Stimulated activated CD8-positive, alpha-beta memory T cell treated with anti-CD3 and anti-CD28 coated beads, Interleukin-7, amount 100 ng/mL, for 4 hours (primary cell): ENCODE measurements at places on chromosomes 5 and 9.

DNA sequence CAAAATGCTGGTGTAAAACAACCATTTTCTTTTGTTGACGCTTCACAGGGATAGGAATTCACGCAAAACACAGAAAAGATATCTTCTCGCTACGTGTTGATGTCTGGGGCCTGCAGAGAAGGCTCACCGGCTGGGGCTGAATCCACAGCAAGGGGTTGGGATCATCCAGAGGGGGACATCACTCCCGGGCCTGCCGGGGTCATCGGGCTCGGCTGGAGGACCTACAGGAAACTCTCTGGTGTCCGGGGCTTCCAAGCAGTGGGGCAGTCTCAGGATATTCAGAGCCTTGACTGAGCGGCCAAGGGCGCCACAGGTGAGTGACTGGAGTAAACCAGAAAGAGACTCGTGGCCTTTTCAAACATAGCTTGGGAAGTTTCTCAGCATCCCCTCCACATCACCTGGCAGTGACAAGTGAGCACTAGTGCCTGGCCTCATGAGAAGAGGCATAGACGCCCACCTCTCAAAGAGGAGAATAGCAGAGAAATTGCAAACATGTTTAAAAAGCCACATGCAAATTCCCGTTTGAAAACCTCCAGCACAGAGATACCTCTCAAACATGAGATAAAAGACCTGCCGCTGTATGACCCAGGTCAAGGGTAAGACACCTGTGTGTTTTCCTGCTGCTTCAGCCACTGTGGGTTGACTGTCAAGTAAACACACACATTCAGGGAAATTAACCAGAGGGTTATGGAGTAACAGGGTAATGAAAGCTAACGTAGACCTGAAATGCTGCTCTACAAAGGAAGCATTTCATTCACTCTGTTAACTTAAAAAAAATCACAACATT, 50.8 kb upstream of the SIMC1 start:
- DNase-seq = no peak

DNA sequence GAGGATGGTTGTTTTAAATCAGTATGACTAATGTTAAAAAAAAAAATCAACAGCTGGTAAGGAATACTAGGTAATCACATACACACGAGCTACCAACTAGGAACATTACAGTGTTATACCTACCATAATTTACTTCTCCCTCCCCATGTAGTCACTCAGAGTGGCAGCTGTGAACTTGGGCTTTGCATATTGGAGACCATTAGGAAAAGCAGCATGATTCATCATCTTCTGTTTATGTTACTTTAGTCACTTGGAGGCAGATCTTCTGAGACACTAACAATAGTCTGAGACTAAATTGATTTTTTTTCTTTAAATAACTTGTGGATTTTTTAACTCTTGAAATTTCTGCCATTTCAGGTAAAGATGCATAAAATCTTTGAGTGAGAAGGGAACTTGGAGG, 141.5 kb upstream of the NR4A3 start:
- no peak for DNase-seq

DNA sequence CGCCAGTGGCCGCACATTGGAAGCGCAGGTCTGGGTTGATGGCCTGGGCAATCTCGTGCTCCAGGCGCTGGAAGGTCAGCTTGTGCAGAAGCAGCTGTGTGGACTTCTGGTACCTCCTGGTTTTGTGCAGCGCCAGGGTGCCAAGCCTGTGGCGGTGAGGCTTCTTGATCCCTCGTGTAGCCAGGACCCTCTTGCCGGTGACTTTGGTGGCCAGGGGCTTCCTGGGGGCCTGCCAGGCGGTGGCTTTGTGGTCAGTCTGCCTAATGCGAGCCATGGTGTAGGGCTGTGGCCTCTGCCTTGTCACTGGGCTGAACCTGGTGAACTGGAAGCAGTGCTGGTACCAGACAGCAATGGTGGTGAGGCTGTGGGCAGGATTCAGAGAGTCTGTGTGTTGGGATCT, 6.2 kb upstream of the TAF11L13 start:
- no peak for DNase-seq

GRCh38 chr9:127905788-127906191, 6.4 kb upstream of the ST6GALNAC6 start:
- peak; percentile 56 for DNase-seq

GRCh38 chr9:30774326-30774725, 1610.1 kb upstream of the ACO1 start:
- no peak for DNase-seq

DNA sequence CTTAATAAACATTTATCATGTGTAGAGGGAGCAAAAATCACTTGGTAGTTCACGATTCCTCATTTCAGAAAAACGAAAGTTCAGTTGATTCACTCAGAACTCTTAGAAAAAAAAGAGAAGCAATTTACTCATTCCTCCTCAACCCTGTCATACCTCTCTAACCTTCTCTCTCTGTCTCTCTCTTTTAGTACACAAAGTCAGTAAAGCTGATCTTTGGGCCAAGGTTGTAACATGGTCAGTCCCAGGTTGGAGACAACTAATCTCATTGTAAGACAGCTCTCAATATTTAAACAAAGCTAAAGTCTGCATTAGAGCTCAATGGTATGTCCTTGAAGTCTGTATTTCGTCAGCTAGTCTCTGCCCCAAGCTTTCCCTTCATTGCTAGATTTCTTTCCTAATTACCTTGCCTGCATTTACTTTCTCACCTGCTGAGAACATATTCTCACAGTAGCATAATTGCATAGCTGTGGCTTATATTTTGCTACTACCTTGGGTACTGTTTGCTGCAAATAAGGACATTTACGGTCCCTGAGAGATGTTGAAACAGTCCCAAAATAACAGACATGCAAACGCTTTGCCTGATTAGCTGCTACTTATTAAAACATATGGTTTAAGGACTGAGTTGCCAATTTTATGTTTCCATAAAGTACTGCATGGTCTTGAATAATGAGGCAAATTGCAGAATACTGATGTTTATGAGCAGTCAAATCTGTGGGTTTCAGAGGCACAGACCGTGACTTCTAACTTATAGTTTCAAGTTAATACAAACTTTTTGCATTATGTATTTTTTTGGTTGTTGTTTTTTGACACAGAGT, 138.3 kb downstream of the GPBP1 start:
- DNase-seq = no peak

DNA sequence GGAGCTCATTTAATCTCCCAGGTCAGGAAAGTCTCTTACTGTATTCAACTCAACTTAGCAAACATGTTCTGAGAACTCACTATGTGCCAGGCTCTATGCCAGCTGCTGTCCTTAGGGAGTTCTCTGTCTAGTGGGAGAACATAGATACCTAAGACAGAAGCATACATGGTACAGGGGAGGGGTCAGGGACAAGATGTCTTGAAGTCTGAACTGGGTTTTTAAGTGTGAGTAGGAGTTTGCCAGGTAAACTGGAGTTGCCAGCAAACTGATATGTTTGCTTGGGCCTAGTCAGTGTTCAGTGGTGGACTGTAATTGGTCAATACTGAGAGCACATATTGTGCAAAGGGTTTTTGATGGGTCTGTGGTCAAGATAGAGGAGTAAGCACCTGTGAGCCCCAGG, 18.3 kb upstream of the GLE1 start:
- no peak for DNase-seq

DNA sequence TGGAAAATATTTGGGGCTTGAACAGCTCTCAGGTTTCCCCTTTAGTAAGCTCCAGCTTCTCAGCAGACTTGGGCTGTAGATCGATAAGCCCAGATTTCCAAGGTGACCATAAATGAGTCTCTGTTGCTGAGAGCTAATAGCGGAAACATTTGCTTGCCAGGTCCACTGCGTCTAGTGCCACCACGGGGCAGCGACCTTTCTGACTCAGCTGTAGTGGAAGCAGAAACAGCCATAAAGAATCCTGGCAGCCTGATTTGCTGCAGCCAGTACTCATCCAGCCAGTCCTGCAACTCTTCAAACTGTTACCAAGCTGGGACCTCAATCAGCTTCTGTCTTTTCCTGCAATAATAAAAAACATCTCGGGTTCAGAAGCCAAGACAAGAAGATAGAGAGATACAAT, 241.7 kb downstream of the DOCK8 start:
- DNase-seq = no peak

DNA sequence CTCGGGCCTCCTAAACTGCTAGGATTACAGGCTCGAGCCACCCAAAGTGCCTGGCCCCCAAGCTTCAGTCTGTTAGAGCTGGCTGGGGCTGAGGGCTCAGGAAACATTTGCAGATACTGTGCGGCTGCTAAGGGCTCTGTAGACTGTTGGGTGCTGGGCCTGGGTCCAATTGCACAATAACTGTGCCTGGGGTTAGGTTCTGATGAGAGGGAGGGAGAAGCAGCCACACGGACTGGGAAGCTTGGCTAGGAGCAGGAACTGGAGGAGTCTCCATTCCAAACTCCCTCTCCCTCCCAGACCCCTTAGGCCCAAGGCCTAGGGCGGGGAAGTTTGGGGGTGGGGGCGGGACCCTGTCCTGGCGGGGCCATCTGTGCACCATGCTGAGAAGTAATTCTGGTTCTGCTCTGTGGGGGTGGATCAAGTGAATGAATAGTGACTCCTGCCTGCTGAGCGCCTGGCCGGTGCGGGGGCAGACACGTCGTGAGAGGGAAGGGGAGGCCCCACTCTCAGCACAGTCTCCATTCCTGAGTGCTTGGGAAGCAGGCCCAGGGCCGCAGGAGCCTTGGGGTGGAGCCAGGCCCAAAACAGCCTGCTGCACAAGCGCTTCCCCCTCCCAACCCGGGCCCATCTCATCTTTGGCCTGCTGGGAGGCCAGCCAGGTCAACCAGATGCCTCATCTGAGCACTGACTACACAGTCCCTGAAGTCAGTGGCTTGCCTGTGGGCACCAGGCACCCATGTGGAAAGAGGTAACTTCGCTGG, 1.5 kb downstream of the ASS1 start:
- DNase-seq = no peak

- peak; percentile 83 for DNase-seq
Measured at GRCh38 chr9:34522971-34523797, at the start of gene ENHO. Gene ENHO, minus strand, starts transcription at chr9:34522990. Its CDS starts 1,295 bp downstream, at chr9:34521695.

DNA sequence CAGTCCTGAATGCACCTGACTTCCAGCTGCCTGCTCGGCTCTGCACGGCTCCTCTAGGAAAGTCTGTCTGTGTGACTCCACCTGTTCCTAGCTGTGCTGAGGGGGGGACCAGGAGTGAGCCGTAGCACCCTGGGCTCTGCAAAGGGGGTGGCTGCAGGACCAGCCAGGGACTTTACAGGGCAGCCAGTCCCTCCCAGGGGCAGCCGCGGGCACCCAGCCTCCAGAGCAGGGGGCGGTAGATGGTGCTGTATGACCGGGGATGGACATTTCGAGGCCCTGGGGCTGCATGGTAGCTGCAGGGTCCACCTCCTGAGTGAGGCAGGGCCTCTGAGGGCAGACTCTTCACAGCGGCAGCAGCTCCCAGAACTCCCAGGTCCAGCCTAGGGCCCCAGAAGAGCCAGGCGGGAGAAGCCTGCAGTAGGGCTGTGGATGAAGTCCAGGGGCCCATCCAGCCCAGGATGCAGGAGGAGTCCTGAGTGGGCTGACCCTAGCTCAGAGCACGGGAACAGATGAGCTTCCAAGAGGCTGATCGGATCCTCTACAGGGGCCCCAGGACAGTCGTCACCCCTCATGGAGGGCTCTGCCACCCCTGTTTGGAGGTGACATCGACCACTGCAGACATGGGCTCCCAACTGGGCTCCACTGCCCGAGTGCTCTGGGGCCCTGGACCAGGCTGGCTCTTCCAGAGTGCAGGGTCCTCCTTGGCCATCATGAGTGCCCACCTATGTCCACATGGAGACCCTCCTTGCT, 105.4 kb downstream of the ZNF354C start:
- DNase-seq = no peak

GRCh38 chr5:135024956-135025729, 8.9 kb downstream of the PITX1 start:
- no peak for DNase-seq

DNA sequence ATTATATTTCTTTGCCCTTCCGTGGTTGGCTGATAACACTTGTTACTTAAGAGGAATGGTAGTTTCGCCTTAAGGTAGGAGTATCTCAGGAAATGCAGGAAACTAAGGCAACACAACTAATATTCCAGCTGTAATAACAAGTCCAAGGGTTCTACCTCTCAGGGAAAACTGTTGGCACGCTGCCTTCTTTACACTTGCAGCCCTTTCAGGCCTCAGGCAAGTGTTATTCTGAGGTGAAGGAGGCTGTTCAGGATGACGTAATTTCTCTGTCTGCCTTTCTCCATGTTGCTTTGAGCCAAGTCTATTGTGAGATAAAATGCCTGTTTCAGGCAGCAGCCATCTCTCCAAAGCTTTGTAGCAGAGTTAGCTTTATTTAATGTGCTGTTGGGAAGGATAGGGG, 38.0 kb downstream of the VCAN start:
- DNase-seq = no peak

DNA sequence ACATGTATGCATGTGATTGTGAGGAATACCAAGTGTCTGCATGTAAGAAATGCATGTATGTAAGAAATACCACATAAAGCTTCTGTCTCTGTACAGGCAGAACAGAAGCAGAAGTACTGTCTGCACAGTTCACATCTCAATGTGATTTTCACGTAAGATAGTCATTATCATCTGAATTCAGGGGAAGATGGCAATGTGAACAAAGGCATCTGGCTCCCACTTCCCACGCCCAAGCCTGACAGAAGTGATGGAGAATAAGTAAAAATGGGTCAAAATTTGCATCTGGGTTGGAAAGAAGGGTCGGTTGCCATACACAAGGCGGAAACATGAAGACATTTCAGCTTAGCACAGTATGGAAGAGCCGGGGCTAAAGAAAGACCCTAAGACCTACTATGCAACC, 71.7 kb downstream of the SUSD1 start:
- no peak for DNase-seq

- DNase-seq = no peak
Measured at GRCh38 chr5:143494162-143494561, 90.7 kb upstream of the NR3C1 start.

- no peak for DNase-seq
Measured at GRCh38 chr9:135376511-135377265, 102.9 kb upstream of the PPP1R26 start.

GRCh38 chr5:2867373-2867933, 116.0 kb upstream of the IRX2 start:
- no peak for DNase-seq

- no peak for DNase-seq
Measured at GRCh38 chr5:30592833-30593232, 600.7 kb upstream of the CDH6 start.

- DNase-seq = no peak
Measured at GRCh38 chr5:158758675-158759074, 341.0 kb downstream of the EBF1 start.

GRCh38 chr5:15384581-15384980, 115.4 kb upstream of the FBXL7 start:
- DNase-seq = no peak
